ENCODE measurements at places on chromosomes 2 and 18.

- no peak for DNase-seq
These were observed 818 bp upstream of the SLC20A1 start for GRCh38 chr2:112644933-112645309.

- no peak for DNase-seq
These were observed 108.9 kb upstream of the CDC42EP3 start for GRCh38 chr2:37780387-37780676.

- peak; percentile 46 for DNase-seq
These were observed 45.5 kb downstream of the DDX1 start for GRCh38 chr2:15636972-15637785.

GRCh38 chr2:102915128-102915527, 153.3 kb downstream of the TMEM182 start:
- DNase-seq: no peak

- no peak for DNase-seq
These were observed 17.1 kb upstream of the CNDP1 start for GRCh38 chr18:74517236-74517630.

DNA sequence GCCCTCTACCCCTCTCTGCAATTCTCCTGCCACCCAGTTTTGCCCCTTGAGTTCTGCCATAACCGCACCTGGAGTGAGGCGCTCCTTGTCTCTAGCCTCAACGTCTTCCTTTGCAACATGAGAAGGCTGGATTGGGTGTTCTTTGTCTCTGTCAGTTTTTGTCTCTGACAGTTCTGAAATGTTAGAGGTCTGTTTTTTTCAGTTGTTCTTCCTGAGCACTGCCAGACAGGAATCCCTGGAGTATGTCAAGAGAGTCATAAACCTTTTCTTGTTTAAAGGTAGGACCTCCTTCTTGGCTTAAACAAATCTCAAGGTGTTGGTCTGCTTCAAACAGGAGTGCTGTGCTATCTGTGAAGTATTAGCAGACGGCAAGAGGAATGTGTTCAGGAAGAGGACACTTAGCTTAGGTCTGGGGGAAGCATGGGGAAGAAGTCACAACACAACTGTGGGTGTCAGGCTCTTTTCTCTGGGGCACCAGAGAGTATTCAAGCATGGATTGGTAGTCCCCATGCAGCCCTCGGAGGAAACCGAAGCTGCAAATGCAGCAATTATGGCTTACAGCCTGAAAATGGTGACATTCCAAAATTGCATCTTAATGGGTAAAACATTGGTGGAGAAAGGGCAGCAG, 32.3 kb downstream of the AFF3 start:
- DNase-seq: no peak
